ENCODE measurements at places on chromosomes 2 and 18.

DNA sequence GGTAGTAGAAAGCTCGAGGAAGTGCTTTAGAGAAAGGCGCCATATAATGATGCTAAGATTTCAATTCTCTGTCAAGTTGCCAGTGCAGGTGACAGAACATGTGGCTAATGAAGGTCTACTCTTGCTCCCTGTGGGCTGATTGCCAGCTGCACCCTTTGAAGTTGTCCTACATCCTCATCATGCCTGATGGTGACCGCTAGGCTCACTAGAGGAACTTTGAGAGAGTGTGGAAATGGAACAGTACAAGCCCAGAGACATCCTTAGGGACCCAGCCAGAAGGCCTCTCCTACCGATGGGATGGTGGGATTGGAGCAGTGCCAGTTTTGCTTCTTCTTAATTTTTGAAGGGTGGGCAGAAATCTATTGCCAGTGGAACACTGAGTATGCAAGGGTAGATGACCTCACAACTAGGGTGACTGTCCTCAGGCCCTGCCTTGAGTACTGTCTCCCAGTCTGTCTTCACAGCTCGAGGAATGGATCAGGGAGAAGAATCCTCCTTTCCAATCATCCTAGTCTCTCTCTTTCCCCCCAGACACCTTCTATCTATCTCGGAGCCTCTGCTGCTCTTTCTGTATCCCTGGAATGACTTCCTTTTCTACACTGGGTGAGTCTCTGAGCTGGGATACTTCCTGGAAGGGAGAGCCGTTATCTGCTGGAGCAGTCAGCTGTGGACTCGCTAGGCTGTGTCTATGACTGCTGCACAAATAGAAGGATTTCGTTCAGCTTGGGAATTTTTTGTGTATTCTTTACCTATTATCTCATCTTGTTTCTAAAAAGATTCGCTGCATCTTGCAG, 33.5 kb downstream of the LGALSL start:
- DNase-seq, result no peak

GRCh38 chr2:212414767-212415211, 123.8 kb downstream of the ERBB4 start:
- DNase-seq, result no peak

DNA sequence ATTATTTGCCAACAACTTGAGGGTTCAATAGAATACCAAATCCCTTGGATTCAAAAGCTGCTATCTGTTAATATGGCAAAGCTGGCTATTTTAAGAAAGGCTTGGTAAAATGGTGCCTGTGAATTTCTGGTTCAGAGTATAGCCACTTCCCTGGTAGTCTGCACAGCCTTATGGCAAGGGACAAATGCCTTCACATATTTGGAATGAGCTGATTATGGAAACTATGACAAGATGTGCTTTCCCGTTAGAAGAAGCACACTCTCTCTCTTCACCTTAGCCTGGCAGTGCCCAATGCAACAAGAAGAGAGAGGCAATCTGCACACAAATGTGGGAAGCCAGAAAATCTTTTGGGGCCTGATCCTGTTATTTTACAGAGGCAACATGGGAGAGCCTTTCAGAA, 47.5 kb upstream of the MAP3K20 start:
- DNase-seq, result no peak

DNA sequence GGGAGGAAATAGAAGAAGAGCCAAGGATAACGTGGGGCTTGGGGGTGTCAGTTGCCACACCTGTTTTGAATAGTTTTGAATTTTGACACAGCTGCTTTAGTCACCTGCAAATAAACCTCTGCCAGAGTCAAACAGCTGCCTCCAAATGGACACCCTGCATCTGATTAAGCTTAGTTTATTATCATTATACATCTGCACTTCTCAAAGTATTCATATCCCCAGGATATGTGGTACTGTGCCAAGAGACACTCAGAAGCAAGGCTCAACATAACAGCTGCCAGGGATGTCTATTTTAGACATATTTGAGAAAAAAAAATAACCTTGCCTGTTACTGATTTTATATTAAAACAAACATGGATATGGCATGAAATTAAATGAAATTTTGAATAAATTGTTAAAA, 122.5 kb upstream of the WDR75 start:
- no peak for DNase-seq

- peak; percentile 88 for DNase-seq
Measured at GRCh38 chr2:168490015-168490874, 34.2 kb downstream of the CERS6 start.

- DNase-seq, result peak; percentile 89
Measured at GRCh38 chr18:63322908-63323634, 3.5 kb upstream of the BCL2 start.

DNA sequence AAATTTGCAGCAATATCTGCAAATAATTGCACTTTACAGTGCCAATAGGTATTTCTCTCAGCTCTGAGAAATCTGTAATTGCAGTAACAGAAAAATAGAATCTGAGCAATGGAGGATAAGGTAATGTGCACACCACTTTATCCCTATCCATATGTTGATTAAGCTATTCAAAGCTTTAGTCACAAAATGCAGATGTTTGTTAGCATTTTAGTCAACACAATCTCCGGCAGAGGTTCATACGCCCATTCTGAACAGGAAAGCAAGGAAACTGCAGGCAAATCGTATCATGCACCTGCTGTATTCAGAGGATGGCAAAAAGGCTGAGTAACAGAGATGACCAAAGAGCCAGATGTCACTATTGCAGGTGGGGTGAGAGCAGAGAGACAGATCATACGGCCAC, 566.2 kb upstream of the CDH2 start:
- no peak for DNase-seq

- peak; percentile 81 for DNase-seq
Measured at GRCh38 chr18:45723567-45724355, at the start of gene SLC14A1. SLC14A1 (plus strand) TSS chr18:45724181; CDS start chr18:45730321, 6,140 bp downstream.

Data from hematopoietic multipotent progenitor cell treated with erythropoietin and hydrocortisone succinate and interleukin-3 and kit ligand, for 4 days (in vitro differentiated cells).